ENCODE measurements at places on chromosomes 2 and 18.

- peak; percentile 85 for DNase-seq
Measured at GRCh38 chr18:44594799-44595467, 85.8 kb upstream of the SETBP1 start.

DNA sequence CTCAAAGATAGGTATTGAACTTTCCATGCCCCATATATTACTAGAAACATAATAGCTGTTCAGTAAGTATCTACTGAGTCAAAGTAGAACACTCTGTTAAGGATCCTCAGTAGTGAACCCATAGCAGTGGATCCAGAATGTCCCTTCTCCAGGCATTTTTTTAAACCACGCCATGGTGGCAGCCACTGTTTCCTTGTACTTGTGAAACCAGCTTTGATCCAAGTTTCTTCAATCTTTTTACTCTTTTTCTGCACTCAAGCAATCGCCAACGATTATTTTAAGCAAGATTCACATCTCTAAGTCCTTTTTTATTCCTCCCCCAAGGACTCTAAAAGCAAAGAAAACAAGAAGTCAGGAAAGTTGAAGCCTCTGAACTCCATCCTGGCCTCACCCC lies 291.2 kb upstream of the SLC14A2 start:
- no peak for DNase-seq

DNA sequence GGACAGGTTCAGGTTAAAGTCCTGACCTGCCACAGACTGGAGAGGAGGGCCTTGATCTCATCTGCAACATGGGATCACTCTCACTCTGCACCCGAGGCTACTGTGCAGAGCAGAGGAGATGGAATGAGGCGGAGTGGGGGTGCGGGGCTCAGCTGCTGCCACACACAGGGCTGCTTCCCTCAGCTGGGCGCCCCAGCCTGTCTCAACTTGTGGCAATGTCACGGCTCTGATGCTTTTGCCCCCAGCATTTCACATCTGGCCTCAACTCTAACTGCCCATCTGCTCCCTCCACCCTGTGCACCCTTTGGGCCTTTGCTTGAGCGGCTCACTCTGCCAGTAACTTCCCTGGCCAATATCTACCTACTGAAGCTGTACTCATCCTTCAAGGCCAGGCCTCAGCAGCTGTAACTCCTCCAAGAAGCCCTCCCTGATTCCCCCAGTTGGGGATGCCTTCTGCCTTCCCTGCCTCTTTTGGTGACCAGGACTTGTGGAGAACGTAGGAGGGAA lies 70.3 kb downstream of the POLR1A start:
- DNase-seq: no peak

- DNase-seq: no peak
Measured at GRCh38 chr2:795531-796041, 118.4 kb upstream of the TMEM18 start.

DNA sequence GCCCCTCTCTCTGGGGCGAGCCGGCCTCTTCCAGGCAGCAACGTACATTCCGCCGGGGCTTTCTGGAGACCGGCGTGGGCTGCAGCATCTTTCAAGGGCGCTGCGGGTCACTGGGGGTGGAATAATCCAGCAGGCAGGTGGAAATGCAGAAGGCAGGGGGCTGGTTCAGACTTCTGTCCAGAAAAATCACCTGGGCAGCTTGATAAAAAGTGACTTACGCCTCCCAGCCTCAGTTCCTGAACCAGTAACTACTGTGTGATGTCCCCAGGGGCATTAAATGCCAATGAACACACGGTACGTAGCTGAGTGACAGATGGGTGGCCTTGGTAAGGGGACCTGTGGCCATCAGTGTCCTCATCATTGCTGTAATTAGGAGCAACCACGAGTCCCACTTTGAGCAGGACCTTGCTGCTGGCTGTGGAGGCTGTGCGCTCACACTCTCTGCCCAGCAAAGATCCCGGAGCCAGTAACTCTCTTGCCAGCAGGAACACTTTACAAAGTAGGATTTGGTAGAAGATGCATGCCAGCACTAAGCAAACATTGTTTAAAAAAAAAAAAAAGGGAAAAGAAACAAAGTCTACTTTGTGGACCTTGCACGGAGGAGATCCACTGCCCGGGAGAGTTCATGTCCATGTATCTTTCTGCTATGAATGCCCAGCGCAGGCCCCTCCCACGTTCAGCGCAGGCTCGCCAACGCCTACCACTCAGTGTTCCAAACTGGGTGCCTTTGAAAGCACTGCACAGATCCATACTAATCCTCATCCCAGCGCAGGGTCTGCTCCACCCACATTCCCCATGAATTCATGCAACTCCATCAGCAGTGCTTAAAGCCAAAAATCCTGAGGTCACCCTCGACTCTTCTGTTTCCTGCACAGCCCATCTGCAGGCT lies 177.3 kb downstream of the HDAC4 start:
- DNase-seq: peak; percentile 84

GRCh38 chr2:134401789-134402188 lies 147.9 kb downstream of the MGAT5 start:
- DNase-seq: no peak
